ENCODE measurements at places on chromosomes 1 and 21.

GRCh38 chr1:229563701-229564100 is 5.2 kb upstream of the ABCB10 start:
- DNase-seq: no peak

- no peak for DNase-seq
Measured at GRCh38 chr21:29578306-29578705, 279.6 kb downstream of the BACH1 start.

- DNase-seq: no peak
Measured at GRCh38 chr21:16873596-16873995, 639.2 kb upstream of the CXADR start.

DNA sequence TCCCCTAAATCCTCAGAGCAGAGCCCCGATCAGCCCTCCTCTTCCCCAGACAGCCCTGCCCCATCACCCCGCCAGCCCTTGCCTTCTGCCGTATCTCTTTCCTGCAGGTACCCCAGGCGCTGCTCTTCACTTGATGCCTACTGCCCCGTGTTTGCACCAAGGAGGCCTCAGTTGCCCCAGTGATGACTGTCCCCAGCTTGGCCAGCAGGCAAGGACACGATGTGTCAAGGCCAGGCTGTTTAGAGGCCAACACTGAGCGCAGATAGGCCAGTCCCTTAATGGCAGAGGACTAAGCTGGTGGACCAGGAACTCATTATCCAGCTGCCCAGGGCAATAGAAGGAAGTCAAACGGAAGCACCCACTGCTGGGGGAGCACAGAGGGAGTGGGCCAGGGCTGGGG is 68.4 kb downstream of the CAMK2N1 start:
- DNase-seq: no peak

GRCh38 chr21:19833082-19833481 is 1165.1 kb upstream of the NCAM2 start:
- DNase-seq: no peak

DNA sequence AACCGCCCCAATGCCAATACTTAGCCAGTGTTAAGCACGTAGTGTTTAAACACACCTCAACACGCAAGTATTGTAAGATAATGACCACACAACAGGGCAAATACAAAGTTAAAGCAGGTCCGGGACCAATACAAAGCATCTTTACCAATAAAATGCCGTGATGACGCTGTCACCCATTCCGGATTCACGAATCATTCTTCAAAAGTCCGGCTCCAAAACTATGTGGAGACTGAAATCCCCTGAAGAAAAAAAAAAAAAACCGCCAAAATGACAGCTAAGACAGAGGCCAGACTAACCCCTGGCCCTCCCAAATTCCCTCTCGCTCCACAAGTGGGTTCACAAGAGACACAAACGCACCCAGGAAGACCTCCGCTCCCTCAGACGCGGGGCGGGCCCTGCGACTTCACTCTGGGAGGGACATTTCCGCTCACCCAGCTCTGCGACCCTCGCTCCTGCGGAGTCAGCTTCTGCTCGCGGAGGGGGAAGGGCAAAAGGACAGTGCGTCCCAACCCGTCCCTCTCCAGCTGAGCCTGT is 625 bp upstream of the DARS2 start:
- no peak for DNase-seq

DNA sequence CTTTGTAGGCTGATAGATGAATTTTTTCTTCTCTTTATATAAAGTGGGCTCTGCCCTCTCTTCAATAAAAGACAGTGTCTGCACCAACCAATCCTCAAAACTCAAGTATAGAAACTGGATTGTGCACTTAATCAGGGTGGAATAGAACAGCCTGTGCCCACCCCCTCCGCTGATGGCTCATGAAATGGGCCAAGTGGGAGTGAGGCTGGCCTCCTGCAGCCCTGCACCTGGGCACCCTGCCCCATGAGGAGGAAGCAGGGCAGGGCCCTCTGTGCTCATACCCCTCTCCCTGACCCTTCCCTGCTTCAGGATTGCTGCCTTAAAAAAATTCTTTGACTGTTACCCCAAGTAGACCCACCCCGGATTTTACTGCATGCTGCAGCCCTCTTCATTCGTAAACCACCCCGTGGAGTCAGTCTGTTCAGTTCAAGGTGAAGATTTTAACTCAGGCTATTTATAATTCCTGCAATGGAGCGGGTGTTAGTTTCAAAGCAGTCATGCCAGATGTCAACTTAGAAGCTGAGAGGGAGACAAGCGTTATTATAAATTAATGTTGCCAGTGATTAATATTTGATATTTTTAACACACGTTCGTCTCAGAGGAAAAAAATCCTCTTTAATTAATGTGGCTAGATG is 15.8 kb downstream of the PROK1 start:
- no peak for DNase-seq

GRCh38 chr1:173009597-173009996 is 41.1 kb downstream of the TNFSF18 start:
- DNase-seq: no peak

- DNase-seq: no peak
Measured at GRCh38 chr1:161193561-161194235, 5.2 kb downstream of the ADAMTS4 start.

- DNase-seq: no peak
Measured at GRCh38 chr1:160428053-160428452, 27.7 kb downstream of the VANGL2 start.

DNA sequence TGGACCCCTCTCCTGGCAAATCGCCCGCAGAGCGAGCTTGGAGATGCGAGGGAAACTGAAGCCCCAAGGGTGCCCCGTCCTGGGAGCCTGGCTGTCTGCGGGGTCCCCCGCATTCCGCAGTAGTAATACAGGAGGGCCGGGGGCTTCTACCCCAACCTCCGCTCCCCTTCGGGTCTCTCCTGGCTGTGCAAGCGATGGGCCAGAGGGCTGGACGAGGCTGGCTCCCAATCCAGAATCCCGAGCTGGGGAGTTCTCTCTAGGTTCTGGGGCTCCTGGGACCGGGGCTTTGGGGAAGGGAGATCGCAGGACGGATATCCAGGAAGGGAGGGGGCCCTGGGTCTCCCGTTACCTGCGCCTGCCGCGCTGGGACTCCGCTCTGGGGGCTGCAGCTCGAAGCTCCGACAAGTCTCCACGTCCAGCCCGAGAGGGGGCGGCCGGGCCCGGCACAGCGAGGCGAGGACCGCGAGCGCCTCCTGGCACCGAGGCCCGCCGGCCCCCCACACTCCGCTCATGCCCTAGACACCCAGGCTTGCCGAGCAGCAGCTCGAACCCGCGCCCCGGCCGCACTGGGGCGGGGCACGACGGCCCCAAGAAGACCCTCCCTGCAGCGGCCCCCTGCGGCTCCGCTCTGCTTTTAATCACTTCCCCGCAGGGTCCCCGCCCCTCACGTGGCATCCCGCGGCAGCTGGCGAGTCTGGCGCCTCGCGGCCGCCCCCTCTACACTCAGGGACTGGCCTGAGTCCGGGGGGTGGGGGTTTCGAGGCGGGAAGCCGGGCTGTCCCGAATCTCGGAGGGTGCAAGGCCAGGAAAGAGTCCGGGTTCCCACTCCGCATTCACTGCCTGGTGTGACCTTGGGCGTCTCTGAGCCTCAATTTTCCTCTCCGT is at the start of gene SYT6:
SYT6 (minus strand) TSS at position 609 of the 885 bp plus-strand sequence; CDS start at position 512, 97 bp downstream.
- DNase-seq: no peak

DNA sequence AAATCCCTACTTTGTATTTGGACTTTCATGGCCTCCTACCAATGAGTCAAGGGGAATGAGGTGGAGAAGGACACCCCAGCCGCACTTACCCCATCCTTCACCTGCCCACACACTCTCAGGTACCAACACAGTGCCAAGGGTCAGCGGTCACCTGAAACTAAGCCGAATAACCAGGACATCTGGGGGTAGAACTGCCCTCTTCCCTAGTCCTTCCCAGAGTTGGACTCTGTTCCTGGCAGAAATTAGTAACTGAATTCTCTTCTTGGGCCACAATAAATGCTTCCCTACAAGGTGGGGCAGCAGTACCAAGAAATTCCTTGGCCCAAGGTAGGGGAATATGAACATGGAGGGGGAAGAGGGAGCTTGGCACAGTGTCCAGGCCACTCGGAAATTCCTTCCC is 7.3 kb downstream of the SLC45A3 start:
- no peak for DNase-seq

GRCh38 chr1:86517336-86517735 is 29.5 kb upstream of the CLCA4 start:
- no peak for DNase-seq

GRCh38 chr1:44999232-44999631 is 11.9 kb downstream of the HECTD3 start:
- DNase-seq: no peak

DNA sequence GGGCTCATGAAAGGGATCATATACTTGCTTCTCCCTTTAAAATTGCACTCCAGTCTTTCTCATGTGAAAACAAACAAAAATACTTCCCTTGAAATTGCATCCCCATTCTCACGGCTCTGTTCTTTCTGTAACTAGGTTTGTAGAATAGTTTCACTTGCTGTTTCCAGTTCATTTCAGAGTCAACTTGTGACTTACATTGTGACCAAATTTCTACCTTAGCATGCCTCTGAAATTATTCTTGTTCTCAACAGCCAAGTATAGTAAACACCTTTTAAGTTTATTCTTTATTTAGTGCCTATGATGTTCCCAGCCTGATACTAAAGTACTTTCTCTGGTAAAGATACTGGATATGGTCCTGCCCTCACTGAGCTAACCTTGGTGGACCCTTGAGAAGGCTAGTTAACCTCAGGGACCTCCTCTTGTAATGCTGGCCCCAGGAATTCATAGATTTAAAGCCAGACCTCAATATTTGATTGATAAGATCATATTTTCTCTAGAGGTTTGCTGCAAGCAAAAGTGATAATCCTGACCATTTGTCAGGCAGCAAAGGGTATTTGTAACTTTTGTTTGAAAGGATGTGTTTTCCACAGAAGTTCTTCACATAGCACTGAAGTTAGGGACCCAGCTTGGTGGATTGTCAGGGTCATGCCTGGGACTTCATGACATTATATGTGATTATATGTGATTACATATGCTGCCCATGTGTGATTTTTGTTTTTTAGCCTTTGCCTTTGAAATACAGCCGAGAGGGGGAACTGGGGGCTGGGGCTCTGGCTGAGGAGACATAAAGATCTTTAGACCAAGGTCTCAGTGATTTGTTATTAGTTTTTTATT is 29.6 kb downstream of the VANGL2 start:
- no peak for DNase-seq

GRCh38 chr1:170929835-170930554 is 5.3 kb upstream of the MROH9 start:
- DNase-seq: no peak

DNA sequence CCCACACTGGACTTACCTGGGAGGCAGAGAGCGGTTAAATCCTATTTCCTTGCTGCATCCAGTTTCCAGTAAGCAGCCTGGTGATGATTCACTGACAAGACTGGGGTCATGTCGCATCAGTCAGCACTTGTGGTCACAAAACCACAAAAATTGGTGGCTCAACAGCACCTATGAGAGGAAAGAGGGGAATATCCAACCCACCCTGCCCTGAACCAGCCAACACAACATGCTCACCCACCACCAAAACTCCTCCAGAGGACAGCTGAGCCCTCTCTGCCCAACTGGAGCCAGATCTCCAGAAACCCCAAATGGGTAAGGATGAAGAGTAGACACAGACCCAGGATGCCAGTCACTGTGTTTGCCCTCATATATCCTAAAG is 64.0 kb downstream of the CD46 start:
- DNase-seq: peak; percentile 60

DNA sequence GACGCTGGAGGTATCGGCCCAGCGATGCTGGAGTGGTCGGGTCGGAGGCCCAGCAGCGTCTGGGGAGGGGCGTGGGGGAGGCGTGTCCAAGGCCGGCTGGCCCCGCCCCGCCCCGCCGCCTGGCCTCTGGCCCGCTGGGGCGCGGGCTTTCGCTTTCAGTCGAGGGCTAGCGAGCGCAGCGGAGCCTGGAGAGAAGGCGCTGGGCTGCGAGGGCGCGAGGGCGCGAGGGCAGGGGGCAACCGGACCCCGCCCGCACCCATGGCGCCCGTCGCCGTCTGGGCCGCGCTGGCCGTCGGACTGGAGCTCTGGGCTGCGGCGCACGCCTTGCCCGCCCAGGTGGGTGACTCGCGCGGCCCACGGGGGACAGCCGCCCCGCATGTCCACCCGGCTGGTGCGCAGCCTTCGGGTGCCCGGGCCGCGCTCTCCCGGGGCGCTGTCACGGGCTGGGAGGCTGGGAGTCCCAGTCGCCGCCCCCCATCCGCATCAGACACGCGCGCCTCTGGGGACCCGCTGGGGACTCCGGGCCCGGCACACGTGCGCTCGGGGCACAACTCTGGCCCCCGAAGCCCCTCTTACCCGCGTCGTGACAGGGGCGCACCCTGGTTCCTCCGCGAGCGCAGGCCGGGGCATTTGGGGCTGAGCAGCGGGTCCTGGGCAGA is at the start of gene TNFRSF1B:
TNFRSF1B (plus strand) TSS at position 158 of the 659 bp plus-strand sequence; CDS start at position 259, 101 bp downstream.
- DNase-seq: peak; percentile 79

- DNase-seq: no peak
Measured at GRCh38 chr1:69587391-69587790, 19.7 kb downstream of the LRRC7 start.

DNA sequence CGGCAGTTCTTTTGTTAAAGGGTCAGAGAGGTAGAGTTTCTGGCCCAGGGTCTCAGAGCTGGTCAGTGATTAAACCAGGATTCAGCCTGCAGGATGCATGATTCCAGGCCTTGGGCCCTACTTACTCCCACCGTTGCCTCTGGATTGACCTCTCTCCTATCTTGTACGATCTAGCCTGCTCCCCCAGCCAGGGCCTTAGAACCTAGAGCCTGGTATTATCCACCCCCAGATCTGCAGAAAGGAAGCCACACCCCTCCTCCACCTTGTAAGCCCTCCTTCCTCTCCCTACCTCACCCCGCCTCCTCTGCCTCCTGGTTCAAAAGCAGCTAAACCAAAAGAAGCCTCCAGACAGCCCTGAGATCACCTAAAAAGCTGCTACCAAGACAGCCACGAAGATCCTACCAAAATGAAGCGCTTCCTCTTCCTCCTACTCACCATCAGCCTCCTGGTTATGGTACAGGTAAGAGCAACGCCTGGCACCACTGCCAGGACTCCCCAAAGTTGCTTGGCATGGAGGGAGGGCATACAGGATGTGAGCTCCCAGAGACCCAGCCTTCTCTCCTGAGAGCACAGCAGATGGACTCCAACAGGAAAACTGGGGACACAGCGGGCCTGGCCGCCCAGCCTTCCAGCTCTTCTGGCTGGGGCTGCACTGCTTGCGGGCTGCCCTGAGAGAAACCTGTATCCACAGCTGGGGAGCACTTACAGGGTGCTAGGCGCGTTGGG is at the start of gene CD52:
CD52 (plus strand) TSS at position 347 of the 726 bp plus-strand sequence; CDS start at position 407, 60 bp downstream.
- DNase-seq: peak; percentile 68

DNA sequence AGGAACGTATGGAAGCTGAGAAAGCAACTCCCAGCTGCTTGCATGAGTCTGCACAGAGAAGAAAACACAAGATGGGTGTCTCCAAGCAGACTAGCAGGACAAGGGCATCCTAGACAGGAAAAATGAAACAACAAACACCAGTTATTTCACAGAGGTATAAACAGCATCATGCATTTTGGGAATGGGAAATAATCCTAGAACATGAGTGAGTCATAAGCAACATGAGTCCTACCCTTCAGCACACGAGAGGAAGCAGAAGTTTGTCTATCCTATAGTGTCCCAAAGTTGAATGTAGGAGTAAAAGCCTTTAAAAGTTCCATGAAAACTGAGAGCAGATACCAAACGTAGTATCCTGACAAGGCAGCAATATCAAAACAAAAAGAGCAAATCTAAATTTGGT is 11.3 kb upstream of the FRRS1 start:
- DNase-seq: no peak
